Right ventricle myocardium inferior (tissue), 1 donor: ENCODE measurements at places on chromosomes 3 and 15.

DNA sequence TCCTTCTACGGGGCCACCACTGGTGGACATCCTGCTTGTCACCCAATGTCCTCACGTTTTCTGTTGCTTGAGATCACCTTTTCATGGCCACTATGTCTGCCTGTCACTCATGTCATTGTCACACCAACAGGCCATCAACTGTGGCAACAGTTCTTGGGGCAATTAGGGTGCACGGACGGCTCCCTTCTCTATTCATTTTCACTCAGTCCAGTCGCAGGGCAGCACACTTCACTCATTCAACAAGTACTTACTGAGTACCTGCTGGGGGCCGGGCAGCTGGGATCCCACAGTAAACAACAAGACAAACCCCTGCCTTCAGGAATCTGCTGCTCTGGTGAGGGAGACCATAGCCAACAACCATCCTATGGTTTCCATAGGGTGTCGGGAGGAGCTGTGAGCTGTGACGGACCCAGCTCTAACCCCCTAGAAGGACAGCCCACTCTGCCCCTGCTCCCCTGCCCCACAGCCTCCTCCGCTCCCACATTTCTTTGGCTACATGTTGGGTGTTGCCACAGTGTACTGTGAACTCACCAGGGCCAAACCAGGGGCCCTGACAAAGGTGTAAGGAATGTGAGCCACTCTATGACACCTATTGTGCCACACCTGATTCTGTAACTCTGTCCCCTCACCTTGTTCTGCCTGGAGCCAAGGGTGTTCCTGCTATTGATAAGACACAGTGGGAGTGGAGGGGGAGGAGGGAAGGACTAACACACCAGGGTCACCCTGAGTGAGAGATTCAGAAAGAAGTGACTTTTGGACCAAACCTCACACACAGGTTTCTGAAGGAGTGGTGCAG lies 1.9 kb downstream of the VILL start:
- DNase-seq, result no peak

DNA sequence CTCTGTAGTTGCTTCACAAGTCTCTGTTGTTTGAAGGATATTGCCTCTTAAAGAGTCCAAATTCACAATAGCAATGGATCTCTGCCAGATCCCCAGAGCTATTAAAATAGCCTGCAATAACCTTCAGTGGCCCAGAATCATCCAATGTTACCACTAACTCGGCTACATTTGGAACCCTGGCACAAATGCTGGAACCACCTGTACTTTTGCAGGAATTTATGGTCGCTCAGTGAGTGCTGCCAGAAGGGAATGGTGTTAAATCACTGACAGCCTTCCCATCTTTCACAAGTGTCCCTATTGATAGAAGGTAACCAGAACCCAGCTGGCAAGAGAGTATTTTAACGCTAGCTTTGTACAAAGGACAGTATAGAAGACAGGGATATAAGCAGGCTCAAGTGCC lies 298.8 kb upstream of the PLSCR5 start:
- no peak for DNase-seq

- no peak for DNase-seq
Measured at GRCh38 chr15:75597667-75598341, 18.7 kb upstream of the PTPN9 start.

DNA sequence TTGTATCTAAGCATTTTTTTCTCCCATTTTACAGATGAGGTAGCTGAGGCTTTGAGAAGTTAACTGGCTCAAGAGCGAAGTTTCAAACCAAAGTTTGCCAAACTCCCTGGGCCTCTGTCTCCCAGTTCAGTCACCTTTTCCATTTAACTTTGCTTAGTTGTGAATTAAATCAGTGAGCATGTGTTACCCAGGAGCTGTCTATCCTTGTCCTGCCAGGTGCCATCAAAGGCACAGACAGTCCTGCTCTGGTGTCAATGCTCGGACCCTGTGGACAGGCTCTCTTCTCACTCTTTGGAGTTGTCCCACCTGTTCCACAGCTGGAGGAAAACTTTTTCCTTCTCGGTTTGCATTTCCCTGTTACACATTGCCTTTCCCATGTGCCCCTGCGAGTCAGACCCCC lies 8.6 kb downstream of the EPHB1 start:
- DNase-seq, result no peak

GRCh38 chr15:85551221-85551832 lies 170.9 kb downstream of the AKAP13 start:
- no peak for DNase-seq

GRCh38 chr15:66043264-66043663 lies 174.0 kb downstream of the RAB11A start:
- DNase-seq, result no peak

DNA sequence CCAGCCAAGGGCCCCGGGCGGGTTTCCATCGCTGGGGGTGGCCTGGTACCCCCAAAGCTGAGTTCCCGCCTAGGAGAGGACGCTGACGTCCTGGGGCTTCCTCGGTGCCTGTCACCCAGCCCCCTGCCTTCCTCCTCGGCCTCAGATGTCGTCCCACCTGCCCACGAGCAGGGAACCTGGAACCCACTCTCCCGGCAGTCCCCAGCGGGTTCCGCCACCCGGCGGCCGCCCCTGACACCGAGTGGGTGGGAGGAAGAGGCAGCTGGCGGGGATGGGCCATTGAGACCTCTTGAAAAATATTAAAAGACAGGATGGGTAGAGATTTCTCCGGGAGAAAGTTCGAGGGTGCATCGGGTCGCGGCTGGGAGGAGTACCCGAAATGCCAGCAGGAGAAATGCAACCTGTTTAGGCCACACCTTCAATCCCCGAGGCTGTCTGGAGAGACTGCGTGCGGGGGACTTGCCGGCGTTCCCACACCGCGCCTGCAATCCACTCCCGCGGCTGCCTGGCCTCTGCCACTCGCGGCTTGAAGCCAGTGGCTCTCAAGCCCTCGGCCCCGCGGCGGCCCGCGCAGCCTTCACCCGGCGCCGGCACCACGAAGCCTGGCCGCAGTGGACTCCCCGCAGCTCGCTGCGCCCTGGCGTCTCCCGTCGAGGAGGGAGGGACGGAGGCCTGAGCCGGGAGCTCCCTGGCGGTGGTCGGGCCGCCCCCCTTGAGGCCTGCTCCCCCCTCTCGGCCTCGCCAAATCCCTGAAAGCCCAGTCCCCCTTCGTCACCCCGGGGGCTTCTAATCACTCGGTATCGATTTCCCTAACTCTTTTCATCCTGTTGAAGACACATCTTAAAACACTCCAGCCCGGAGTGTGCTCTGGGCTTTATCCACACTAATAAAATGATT lies 8.6 kb upstream of the NR2F2 start:
- peak; percentile 71 for DNase-seq

- no peak for DNase-seq
Measured at GRCh38 chr15:60396100-60396499, 1.7 kb downstream of the ANXA2 start.

- no peak for DNase-seq
Measured at GRCh38 chr3:53158765-53159155, 2.2 kb upstream of the PRKCD start.

DNA sequence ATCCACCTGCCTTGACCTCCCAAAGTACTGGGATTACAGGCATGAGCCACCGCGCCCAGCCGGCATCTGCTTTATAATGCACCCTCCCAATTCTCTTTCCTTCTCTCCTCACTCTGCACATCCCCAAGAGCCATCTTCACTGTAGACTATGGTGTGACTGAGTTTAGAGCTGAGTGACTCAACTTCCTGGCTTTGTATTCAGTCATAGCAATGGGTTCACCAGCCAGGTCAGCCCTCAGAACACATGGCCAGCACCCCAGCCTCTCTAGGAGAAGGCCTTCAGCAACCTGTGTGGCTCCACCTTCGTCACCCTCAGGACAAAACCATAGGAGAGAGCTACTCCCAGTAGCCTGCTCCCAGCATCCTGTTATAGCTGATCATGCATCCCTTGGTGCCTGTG lies 33.0 kb downstream of the ARID3B start:
- DNase-seq, result no peak

- DNase-seq, result no peak
Measured at GRCh38 chr3:43370293-43370980, 84.1 kb downstream of the SNRK start.

DNA sequence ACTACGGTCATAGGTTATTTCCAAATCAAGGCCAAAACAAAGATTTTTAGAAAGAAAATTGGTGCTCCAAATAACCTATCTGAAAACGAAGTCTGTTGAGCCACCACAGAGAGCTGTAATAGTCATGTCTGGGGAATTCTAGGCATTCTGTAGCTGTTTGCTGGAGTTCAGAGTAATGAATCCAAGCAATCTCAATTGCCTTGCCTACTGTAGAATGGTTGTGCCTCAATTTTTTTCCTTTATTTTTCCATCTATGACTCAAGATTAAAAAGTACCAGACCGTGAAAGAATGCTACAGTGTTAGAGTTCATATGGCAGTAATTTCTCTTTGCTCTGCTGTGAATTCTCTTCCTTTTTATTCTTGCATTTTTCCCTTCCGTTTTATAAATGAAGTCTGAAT lies 1007.2 kb upstream of the ALCAM start:
- no peak for DNase-seq

DNA sequence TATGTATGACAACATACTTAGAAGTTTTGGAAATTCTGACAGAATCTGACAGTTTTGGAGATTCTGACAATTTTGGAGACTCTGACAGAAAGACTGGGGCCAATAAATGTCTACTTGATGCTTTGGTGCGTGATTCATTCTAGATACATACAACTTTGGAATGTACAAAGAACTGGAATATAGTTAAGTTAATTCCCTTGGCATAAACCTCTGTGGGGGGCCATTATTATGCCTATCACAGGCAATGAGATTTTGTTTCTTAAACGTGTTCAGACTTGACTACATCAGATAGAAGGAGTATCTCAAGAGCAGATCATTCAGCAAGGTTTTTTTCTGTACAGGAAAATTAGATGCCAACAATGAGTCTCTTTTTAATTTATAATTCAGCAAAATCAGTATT lies 617.6 kb upstream of the ZNF717 start:
- no peak for DNase-seq

GRCh38 chr3:89184151-89184995 lies 77.0 kb downstream of the EPHA3 start:
- DNase-seq, result no peak
